ENCODE measurements at places on chromosomes 12 and 14. TPM values are rescaled to one million over a fixed set of nuclear protein-coding genes. Genes with fewer than 3 reads are reported as not detected.

The SERPINA4 gene
- total RNA-seq, result not detected

DNA sequence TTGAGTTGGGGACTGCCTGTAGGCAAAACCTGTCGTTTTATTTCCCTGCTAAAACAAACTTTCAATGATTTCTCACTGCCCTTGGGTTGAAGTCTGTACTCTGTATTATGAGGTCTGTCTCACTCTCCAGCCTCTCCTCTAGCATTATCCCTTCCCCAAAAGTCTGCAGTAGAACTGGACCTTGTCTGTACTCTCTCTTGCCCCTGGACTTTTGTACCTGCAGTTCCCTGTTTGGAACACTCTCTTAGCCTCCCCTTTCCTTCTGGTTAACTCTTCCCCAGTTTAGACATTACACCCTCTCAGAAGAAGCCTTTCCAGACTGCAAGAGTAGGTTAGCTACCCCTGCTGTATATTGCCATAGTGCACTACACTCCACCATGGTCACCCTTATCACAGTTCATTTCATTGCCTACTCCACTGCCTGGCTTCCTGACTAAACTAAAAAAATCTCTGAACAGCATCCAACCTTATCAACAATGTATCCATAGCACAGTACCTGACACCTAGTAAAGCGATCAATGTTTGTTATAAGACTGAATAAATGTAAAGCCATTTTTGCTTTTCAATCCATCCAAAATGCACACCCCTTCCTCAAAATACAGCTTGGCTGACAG is 3.6 kb upstream of the AJUBA start:
- DNase-seq, result no peak

GRCh38 chr14:59283361-59283760 is 94.9 kb downstream of the DAAM1 start:
- DNase-seq, result no peak

DNA sequence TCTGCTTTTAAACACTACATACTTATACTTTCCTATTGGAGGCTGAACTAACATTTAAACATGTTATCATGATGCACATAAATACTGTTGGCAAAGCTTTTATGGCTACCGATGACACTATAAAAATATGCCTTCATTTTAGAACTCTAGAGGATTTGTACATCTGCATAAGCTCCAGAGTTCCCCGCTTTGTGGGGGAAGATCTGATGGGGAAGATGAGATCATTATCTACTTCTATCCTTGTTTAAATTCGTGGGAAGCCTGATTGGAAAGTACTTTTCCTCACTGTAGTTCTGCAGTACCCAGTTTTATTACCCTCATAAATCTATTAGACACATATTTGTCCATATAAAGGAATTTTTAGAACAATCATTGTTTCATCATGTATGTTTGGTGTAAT is 299.6 kb upstream of the ATP2B1 start:
- no peak for DNase-seq

The SPIC gene
- not detected for total RNA-seq

DNA sequence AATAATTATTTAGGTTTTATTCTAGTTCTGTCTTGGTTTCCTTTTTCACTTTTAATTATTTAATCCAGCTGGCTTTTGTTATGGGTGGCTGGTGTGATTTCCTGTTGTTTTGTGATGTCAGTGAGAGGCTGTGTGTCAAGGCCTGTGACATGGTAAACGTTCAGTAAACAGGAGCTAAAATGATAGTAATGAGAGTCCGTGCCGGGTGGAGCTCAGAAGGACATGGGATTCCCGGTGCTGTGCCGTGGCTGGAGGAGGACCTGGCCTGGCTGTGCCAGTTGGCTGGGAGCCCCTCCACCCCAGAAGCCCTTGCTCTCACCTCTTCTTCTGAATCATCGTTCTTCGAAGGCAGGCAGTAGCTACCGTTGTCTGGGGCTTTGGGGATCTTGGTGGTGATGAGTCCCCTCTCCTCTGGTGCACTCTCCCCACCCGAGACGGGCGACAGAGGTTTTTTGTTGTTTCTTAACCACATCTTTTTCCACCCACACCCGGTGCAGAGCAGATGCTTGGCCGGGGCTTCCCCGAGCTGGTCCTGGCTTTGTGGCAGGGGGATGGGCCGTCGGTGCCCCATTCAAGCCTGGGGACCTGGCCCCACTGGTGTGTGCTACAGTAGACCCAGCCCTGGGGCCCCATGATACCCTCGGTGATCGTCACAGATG is 29.1 kb downstream of the SH2B3 start:
- DNase-seq, result peak; percentile 76

The PPP4R4 gene
- 0.29 TPM for total RNA-seq

The VDR gene
- total RNA-seq, result 32.2 TPM

GRCh38 chr14:36582874-36583241 is 444 bp upstream of the NKX2-8 start:
- DNase-seq, result peak; percentile 81
